ENCODE measurements at places on chromosomes 16 and 17.

DNA sequence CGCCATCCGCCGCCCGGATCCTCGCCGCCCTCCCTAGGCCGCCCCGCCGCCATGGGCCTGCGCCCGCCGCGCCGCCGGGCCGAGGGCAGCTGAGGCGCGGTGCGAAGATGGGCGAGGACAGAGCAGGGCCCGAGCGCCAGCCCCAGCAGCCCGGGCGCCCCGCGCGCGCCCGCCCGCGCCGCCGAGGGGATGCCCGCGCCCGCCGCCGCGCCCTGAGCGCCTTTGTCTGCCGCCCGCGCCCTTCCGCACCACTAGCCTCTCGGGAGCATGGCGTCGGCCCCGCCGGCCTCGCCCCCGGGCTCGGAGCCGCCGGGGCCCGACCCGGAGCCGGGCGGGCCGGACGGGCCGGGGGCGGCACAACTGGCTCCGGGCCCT lies 278 bp downstream of the RAB11FIP3 start:
- no peak for DNase-seq

DNA sequence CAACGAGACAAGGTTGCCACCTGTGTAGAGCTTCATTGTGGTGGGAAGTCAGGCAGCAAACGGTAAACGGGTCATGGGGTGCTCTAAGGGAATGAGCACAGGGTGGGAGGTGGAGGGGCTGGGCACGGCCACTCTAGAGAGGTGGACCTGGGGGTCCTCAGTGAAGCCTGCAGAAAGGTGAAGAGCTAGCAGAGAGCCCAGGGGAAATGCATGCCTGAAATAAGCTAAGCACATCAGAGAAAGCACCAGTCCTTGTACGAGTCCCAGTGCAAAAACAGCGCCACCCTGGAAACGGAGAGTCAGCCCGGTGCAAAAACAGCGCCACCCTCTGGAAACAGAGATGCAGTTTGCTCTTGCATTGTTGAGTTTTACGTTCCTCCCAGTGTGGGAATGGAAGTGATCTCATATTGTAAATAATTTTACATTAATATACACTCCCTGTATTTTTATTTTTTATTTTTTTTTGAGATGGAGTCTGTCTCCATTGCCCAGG lies 65.0 kb downstream of the TBC1D16 start:
- peak; percentile 17 for DNase-seq

DNA sequence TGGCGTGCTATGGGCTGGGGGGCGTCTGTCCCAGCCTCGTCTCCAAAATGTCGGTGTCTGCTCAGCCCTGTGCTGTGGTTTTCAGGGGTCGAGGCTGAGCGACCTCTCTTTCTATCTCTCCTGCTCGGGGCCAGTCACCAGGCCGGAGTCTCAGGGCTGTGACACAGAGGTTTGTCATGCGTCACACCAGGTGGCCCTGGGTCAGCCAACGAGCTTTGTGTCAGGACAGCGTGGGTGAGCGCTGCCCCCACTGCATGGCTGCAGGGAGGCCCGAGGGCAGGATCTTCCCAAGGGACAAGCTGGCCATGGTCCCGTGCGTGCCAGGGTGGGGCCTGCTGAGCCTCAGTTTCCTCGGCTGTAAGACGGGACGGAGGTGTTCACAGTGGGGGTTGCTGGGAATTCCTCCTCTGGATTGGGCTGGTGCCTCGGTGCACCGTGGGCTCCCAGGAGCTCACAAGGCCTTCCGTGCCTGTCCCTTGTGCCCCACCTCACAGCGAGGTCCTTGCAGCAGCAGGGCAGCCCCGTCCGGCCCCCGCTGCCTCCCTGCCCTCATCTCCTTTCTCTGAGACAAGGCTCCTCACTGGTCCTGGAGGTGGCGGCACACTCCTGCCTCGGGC lies 50.5 kb downstream of the CBFA2T3 start:
- DNase-seq, result no peak

DNA sequence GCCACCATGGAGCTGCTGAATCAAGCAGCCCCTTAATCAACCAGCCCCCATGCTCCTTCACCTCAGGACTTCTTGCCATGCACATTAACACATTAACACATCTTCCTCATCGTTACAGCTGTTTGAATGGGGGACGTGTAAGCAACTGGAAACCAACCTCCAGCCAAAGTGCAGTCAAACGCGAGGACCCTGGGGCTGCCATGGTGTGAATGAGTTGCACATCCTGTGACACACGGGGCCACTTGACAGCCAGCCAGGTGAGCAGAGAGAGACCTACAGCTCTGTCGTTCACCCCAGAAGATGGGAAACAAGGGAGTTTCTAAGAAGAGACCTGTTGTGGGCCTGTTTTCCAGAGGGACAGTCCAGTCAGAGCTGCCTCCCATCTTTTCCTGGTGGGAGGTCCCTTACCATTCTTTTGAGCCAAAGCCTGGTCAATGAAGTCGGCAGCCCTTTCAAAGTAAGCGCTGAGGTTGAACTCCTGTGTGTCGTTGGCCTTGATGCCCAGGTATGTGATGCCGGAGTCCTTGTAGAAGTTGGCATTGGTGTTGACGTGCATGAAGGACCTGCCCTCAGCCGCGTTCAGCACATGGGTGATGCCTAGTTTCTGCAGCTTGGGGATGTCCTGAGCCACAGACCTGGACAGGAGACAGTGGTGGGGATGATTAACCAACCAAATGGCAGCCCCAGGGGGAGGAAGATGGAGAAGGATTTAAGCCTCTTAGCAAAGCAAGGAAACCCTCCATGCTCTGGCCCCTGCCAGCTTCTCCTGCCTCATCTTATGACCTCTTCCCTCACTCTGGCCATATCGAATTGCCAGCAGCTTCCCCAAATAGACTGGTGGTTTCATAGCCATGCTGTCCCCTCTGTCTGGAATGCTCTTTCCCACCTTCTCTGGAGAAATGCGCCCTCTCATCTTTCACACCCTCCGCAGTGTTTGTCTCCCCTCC lies 4.2 kb downstream of the DUSP3 start:
- no peak for DNase-seq

DNA sequence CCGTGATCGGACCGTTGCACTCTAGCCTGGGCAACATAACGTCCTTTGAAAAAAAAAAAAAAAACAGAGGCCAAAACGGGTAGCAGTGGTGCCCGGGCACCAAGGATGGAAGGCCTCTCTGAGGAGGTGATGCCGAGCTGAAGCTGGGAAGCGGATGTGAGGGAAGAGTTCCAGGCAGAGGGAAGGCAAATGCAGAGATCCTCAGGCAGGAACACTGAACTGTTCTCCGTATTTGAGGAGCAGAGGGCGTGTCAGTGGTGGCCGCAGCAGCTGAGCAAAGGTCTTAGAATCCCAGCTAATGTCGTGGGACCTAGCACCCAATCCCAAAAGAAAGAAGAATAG lies 656 bp upstream of the KCTD13 start:
- no peak for DNase-seq

DNA sequence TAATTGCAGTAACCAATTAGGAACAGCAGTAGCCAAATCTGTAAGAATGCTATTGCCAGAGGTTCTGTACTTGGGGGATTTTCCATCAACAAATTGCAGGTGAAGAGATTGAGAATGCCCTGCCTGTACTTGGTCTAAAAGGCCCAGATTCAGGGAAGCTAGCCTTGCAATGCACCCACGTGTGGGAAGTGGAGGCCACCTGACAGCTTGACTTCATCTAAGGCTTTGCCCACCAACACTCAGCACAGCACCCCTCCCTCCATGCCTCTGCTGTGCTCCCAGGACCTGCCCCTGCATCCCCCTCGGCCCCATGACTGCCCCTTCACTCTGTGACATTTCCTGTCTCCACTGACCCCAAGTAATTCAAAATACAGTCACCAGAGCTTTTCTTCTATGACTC lies 79.1 kb upstream of the CDH5 start:
- no peak for DNase-seq

- no peak for DNase-seq
Measured at GRCh38 chr17:38442548-38442947, 14.3 kb downstream of the ARHGAP23 start.

DNA sequence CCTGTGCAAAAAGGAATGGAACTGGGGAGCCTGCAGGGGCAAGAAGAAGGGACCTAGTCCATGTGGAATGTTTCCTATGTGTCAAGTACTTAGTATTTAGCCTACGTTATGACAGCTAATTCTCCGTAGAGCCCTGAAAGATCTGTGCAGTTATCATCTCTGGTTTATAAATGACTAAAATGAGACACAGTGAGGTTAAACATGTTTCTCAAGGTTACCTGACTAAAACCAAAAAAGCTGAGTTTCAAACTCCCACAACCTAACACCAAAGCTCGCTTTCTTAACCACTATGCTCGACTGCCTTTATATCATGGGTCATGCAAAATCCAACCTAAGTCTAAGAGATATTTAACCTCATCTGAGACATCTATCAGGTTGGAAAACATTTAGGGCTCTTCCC lies 53.3 kb upstream of the CCL2 start:
- no peak for DNase-seq

- no peak for DNase-seq
Measured at GRCh38 chr16:49276646-49277385, 4.8 kb downstream of the CBLN1 start.

DNA sequence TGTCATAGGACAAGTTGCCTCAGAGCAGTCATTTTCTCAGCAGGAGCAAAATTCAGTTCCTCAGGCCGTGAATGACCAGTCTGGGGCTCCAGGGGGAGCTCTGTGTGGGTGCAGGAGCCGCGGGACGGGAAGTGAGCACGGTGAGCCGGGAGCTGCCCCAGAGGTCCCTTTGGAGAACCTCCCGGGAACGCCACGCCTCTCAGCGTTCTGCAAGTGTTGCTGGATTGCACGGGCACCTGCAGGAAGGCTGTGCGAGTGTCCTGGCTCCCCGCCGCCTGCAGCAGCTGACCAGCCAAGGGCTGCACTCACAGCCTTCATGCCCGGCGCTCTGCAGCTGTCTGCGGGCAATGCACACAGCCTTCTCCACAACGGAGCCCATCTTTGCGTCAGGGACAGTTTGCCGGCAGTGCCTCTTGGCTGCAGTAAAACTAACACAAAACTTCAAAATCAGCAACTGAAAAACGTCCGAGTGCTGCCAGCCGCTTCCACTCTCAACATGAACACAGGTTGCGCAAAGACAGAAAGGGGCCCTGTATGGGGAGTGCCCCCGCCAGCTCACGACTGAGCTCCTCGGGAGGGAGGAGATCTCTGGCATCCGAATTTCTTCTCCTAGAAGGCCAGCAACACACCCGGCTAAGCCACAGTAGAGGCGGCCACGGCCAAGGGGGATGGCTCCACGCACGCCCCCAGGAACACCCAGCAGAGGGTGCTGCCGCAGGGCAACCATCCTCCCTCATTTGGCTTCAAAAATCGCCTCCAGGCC lies 16.0 kb downstream of the NDUFAF8 start:
- no peak for DNase-seq

DNA sequence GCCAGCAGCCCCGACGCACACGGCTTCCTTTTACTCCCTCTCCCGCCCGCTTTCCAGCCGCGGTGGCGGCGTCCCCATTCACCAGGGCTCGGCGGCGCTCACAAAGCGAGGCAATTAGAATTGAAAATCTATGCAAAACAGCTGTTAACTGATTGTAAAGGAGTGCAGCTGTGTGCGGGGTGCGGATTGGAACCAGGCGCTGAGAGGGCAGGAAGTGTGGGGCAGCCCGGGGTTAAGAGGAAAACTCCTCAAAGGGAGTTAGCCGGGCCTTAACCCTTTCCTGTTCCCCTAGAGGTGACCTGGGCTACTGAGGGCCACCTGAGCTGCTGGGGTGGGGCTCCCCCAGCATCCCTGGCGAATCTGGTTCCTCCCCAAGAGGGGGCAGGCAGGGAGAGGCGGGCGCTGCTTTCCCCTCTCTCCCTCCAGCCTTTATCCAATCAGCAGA lies 5.8 kb upstream of the GSE1 start:
- DNase-seq, result no peak

GRCh38 chr17:62800585-62800984 lies 7.5 kb downstream of the MARCHF10 start:
- DNase-seq, result no peak

- no peak for DNase-seq
Measured at GRCh38 chr17:11122908-11123307, 118.1 kb upstream of the SHISA6 start.

DNA sequence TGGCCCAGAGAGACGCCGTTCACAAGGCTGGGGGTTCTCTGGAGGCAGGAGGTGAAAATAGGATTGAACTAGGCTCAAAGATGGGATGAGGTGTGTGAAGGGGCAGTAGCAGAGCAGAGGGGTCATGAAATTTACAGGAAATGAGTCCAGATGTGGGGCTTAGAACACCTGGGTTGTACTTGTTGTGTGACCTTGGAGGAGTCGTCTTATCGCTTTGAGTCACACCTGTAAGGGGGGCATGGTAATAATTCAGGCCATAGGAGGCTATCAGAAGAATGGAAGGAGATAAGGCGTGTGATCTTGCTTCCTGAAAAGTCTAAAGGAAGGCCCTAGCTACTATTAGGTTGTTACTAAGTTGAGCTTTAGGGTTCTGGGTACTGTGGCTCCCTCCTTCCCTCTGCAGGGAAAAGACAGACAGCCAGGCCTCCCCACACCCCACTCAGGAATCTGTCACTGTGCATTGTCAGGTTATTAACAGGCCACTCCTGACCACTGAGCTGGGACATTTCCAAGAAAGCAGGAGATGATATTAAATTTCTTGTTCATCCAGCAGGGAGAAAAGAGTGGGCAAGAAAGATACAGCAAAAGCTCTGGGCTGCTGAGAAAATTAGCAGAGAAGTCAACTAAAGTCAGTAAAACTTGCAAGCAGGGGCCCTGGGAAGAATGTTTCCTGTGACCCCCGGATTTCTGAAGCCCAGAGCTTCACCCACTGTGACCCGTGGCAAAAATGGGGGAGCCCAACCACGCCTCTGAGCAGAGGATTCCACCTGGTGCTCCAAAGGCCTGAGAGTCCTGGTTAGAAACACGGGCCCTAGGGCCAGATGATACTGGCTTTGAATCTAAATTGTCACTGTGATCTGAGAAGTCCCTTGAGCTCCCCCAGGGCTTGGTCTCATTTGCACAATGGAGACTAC lies 6.0 kb upstream of the CDC42EP4 start:
- DNase-seq, result no peak

DNA sequence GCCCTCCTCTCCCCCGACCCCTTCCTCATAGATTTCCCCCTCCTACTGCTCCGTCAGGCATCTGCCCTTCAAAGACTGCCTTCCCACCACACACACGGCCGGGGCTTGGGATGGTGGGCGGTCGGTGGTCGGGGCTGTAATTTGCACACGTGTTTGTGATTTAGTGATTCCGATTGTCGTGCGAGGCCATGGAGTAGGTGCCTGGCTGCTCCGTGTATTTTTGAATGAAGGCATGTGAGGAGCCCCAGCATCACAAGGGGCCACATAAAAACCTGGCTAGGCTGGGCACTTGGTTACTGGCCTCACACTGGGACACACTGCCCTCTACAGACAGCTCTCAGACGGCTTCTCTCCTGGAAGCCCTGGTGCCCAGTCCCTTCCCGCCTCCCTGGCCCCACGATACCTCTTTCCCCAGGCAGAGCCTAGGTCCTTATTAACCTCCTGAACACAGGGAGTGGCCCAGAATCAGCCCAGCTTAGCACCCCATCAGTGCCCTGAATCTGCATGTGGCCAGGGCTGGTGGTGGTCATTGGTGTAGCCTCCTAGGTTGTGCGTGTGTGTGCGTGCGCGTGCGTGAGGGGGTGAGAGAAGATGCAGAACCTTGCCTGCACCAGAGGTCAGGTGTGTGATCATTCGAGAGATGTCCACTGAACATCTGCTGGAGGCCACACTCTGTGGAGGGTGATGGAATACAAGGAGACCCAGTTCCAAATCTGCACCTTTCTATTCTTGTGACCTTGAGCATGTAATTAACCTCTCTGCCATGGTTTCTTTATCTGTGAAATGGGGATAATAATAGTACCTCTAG lies 1.3 kb upstream of the SOCS1 start:
- DNase-seq, result peak; percentile 74

GRCh38 chr16:29007730-29008593 lies 23.1 kb downstream of the LAT start:
- peak; percentile 67 for DNase-seq

All from CD4-positive, alpha-beta T cell treated with Interleukin-10 for 1 hour (primary cell).